Left renal cortex interstitium (tissue), 4 donors: ENCODE measurements at places on chromosomes 7 and 10.
A peak's percentile ranks its signal among the peaks of the same experiment; 100 is the strongest.

DNA sequence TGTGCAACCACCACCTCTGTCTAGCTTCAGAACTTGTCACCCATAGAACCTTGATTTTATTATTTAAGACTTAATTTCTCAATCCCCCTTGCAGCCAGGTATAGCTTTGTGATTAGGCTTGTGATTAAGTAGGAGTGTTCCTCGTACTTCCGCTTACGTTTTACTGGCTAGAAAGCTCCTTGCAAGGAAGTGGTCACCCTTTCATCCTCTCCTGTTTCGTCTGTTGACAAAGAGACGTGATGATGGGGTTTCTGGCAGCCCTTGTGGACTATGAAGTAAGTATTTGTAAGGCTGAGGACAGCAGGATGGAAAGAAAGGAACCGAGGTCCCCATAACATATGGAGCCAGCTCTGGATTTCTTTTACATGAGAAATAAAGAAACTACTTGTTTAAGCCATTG is 86.5 kb upstream of the KDM7A start:
- no peak for DNase-seq

DNA sequence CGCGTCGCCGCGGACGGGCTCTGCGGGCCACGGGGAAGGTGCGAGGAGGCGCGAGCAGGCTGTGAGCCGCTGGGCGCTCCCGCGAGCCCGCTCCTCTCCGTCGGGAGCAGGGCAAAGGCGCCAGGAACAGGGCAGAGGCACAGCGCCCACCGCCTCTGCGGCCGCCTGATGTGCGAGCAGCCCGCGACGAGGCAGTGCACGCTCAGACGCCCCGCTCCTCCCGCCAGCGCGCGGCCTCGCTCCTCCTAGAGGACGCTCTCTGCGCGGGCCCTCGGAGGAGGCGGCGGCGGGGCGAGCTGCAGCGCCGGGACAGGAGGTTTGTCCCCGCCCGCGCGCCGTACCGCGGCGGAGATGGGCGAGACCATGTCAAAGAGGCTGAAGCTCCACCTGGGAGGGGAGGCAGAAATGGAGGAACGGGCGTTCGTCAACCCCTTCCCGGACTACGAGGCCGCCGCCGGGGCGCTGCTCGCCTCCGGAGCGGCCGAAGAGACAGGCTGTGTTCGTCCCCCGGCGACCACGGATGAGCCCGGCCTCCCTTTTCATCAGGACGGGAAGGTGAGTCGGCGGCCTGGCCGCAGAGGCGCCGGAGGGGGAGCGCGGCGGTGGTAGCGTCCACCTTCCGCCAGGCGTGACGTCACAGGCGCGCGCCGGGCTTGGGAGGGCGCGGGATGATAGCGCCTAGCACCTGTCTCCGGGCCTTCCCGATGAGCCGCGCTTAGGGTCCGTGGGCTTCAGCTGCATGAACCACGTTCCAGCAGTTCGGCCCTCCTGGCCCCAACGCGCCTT is 731 bp downstream of the LANCL2 start:
- peak; percentile 97 for DNase-seq

DNA sequence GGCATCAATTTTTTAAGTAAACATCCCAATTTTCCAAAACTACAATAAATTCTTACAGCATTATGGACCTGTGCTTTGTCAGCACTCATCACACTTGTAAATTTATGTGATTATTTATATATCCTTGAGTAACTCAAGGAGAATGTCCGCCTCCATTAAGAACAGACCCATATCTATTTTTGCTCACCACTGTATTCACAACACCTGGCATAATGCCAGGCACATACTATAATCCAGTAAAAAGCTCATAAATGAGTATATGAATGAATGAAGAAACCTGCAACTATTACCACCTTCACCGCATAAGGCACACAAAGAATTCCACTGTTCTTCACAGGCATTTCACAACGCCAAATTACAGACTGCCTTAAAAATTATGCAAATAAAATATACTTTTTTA is 46.9 kb downstream of the MINDY3 start:
- no peak for DNase-seq

- no peak for DNase-seq
Measured at GRCh38 chr10:82737549-82737948, 862.6 kb downstream of the NRG3 start.

- DNase-seq: no peak
Measured at GRCh38 chr7:90222811-90223725, 11.5 kb downstream of the STEAP2 start.

DNA sequence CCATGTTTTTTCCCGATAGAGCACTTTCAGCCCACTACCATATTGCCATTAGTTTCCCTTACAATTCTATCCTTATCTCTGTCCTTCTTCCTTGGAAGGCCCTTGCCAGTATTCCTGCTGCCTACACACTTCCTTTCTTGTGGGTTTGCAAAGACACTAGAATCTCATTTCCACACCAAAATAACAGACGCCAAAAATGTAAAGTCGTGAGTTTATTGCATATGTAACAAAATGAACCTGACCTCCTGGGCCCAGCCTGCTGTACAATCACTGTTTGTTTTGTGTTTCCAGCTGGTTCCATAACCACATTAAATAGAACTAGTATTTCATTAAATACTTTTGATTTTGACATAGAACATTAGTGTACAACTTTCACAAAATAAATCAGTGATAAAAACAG is 116.7 kb downstream of the SMURF1 start:
- no peak for DNase-seq

DNA sequence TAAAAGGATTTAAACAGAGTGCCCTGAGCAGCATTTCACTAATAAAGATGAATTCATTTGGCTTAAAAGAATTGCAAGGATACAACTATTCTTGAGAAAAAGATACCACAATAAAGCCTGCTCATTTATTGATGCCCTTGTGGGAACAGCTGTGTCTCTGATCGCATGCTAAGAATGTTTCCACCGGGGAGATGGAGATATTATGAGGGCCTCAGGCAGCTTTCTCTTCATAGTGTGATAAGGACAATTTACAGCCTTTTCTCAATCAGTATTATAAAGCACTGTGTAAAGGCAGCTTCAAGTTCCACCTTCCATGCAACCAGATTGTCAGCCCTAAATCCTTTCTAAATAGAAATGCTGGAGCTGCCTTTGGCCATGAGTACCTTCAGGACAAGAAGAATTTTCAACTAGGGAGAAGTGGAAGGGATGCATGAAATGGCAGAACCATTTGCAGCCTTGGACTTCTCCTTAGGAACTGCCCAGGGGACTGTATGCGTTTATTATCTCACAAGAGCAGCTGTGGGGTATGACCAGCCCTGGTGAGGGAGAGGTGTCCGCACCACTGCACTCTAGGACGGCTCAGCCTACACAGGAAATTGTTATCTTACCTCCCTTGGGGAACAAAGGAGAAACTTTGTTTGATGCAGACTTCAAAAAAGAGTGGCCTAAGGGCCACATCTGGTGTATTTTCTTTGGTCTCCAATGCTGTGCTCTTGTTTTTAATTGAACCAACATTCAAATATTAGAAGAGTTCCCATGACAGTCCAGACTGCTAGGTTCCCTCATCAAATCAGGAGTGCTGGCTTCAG is 116.9 kb upstream of the PCGF5 start:
- DNase-seq: no peak

GRCh38 chr7:29547421-29547820 is 16.2 kb upstream of the PRR15 start:
- no peak for DNase-seq

GRCh38 chr7:66279912-66280311 is 74.8 kb downstream of the TPST1 start:
- no peak for DNase-seq

GRCh38 chr7:81014266-81014665 is 95.4 kb upstream of the SEMA3C start:
- no peak for DNase-seq

- no peak for DNase-seq
Measured at GRCh38 chr10:81127931-81128330, 590.2 kb downstream of the SH2D4B start.

- DNase-seq: no peak
Measured at GRCh38 chr10:94361171-94361794, 1.5 kb downstream of the NOC3L start.

DNA sequence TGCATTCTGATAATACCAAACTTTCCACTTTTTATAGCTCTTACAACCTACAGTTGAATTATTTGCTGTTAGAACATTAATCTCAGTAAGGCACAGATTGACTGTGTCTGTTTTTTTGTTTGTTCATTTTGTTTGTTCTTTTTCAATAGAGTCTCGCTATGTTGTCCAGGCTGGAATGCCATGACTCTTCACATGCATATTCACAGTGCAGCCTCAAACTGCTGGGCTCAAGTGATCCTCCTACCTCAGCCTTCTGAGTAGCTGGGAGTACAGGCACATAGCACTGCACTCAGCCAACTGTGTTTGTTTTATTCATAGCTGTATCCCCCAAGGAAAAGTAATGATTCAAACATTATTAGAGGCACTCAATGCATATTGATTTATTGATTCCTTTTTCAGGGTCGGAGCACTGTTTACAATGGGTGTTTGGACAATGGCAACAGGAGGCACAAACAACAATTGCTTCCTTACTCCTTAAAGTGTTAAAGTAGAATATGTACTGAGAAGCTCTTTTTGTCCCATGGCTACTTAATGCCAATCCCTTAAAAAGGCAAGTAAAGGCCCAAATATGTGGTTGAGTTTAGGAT is 61.1 kb downstream of the SNX13 start:
- no peak for DNase-seq

- DNase-seq: no peak
Measured at GRCh38 chr10:102476466-102477141, 25.3 kb upstream of the C10orf95 start.

DNA sequence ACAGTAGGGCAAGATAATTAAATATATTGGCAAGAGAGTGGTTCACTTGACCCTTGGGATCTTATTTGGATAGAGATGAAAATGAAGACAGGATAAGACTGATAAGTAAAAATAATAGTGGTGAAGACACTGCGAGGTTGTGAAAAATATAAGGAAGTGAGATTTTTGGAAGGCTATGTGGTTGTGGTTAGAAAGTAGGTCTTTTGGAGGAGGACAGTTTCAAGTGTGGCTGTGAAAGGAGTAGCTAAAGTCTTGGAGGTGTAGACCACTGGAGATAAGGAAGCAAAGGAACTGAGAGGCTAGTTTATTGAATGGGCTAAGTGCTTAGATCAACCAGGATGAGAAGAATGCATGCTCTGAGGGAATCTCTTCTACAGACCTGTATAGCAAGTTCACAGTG is 11.2 kb downstream of the MIOS start:
- no peak for DNase-seq

- DNase-seq: no peak
Measured at GRCh38 chr10:76667408-76668370, 969.9 kb downstream of the KCNMA1 start.

- no peak for DNase-seq
Measured at GRCh38 chr10:70680899-70681730, 8.8 kb downstream of the ADAMTS14 start.

DNA sequence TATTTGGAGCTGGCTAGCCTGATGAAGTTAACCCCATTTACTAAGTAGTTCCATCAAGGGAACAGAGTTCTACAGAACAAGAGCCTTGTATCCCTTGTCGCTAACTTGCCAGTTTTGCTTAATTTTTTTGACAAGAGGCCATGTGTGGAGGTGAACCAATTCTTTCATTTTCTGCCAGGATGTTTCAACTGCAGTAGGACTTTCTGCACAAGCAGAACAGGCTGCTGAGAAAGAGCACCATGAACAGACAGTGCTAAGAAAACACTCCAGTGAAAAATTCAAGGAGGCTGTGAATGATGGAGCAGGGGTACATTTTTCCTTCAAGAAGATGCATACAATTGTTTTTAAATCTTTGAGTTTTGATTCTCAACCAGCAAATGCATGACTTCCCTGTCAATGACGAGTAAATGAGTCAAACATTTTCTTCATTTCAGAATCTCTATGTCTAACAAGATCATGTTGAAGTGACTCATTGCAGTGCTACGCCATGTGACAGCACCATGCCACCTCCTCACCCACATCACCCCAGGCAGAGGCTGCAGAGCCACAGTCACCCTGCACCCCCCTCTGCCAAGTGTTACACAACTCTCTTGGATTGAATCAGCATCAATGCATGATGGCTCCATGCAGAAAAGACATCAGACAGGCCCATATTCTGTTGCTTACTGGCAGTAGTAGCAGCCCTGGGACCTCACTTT is 193.1 kb downstream of the COBL start:
- DNase-seq: no peak
